ENCODE measurements at places on chromosomes 2 and 18. TPM values are rescaled to one million over a fixed set of nuclear protein-coding genes. Genes with fewer than 3 reads are reported as not detected.

The MC5R gene
- total RNA-seq: not detected

The IWS1 gene
- 34.2 TPM for total RNA-seq

The SMC6 gene
- total RNA-seq: 28.8 TPM

The ACKR3 gene
- total RNA-seq: 3.0 TPM

The NRP2 gene
- total RNA-seq: 18.5 TPM

The LIMS2 gene
- total RNA-seq: 0.44 TPM

The TRMT61B gene
- 11.1 TPM for total RNA-seq

The WDR7 gene
- total RNA-seq: 24.6 TPM

The FZD7 gene
- 82.4 TPM for total RNA-seq

The XIRP2 gene
- total RNA-seq: not detected

The COPS9 gene
- 62.0 TPM for total RNA-seq

The CXCR4 gene
- 1.0 TPM for total RNA-seq

The DSEL gene
- total RNA-seq: 156 TPM

The HIBCH gene
- 30.0 TPM for total RNA-seq

The ANKAR gene
- total RNA-seq: 8.1 TPM

The REG3A gene
- total RNA-seq: not detected

The NT5DC4 gene
- not detected for total RNA-seq

The MRO gene
- under 0.01 TPM for total RNA-seq

The CRYGC gene
- total RNA-seq: not detected

The MOGAT1 gene
- total RNA-seq: not detected

The REG3G gene
- not detected for total RNA-seq

The RGPD3 gene
- 0.29 TPM for total RNA-seq

The MCEE gene
- total RNA-seq: 29.8 TPM

The CLEC4F gene
- total RNA-seq: not detected

The SLC4A5 gene
- under 0.01 TPM for total RNA-seq

The GATA6 gene
- total RNA-seq: 5.7 TPM

The PLCD4 gene
- 11.8 TPM for total RNA-seq

The MDH1B gene
- 0.99 TPM for total RNA-seq

The KCNS3 gene
- 1.0 TPM for total RNA-seq

The TCF23 gene
- total RNA-seq: not detected

The ARHGEF4 gene
- 1.3 TPM for total RNA-seq

The INHA gene
- total RNA-seq: 0.33 TPM

The MALT1 gene
- 21.5 TPM for total RNA-seq

The EML6 gene
- total RNA-seq: 0.66 TPM

The ALPP gene
- total RNA-seq: under 0.01 TPM

The RAX gene
- total RNA-seq: not detected

The RNF152 gene
- total RNA-seq: 14.7 TPM

The SKA1 gene
- 1.5 TPM for total RNA-seq

The TTLL4 gene
- 6.3 TPM for total RNA-seq

The ICA1L gene
- total RNA-seq: 7.1 TPM

The PRKAG3 gene
- 0.50 TPM for total RNA-seq

The FMNL2 gene
- 46.4 TPM for total RNA-seq

The POLE4 gene
- total RNA-seq: 24.4 TPM

Measured in smooth muscle cell of trachea (primary cell).